ENCODE measurements at places on chromosomes 11 and 22.

GRCh38 chr11:84130646-84131427, 844.7 kb upstream of the CCDC90B start:
- DNase-seq, result no peak

- DNase-seq, result no peak
Measured at GRCh38 chr22:42417645-42418305, 14.4 kb downstream of the NFAM1 start.

- DNase-seq, result peak; percentile 13
Measured at GRCh38 chr11:47215366-47215910, 664 bp downstream of the DDB2 start.

DNA sequence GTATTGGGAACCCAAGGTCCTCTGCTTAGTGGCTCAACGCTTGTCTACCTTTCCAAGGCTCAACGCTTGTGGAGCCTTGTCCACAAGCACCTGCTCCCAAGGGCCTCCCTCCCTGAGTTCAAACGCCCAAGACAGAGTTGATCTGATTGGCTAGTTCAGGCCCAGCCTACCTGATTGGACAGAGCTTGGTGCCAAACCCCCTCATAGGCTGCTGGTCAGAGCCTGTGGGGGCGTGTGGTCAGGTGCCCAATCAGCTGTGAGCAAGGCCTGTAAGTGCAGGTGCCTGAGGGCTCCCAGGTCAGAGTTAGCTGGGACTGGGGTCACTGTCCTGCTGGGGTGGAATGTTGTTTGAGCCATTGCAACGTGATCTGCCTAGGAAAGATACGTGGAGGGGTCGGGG, 16.9 kb upstream of the TMPRSS6 start:
- no peak for DNase-seq
